Caki2 (cell line): ENCODE measurements at places on chromosomes 2 and 18.

GRCh38 chr2:162219426-162219825 lies 23.8 kb downstream of the FAP start:
- DNase-seq: no peak

DNA sequence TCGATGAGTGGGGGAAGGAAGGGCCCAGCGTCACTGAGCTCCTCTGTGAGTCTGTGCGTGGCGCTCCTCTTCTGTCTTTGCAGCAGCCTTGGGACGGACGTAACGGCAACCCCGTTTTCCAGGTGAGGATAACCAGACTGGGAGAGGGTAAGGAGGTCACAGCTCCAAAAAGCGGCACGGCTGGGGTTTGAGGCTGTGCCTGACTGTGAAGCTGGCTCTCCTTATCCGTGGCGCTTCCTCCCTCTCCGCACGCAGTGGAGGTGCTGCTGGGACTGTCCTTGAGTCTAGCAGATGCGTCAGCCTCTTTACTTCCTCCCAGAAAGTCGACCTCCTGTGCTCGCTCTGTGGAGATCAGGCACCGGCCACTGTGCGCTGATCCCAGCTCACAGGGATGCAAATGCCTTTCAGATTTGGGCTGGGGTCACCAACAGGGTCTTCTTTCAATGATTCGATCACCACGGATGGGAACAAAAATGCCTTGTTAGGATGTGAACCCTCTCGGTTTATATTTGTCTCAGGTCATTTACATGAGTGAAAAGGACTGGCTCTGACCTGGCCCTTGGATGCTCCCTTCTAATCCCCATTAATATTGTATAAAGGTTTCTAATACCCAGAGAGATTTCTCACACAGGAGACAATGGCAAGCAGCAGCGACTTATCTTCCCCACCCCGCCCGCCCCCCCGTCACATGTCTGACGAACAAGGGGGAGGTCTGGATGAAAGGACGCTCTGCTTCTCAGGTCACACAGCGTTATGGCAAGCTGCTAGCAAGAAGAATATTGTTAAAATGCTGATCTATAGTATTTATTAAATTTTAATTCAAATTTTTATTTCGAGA lies 30.1 kb upstream of the E2F6 start:
- no peak for DNase-seq

- no peak for DNase-seq
Observed at GRCh38 chr18:30806823-30807222, 235.7 kb downstream of the DSC3 start.

DNA sequence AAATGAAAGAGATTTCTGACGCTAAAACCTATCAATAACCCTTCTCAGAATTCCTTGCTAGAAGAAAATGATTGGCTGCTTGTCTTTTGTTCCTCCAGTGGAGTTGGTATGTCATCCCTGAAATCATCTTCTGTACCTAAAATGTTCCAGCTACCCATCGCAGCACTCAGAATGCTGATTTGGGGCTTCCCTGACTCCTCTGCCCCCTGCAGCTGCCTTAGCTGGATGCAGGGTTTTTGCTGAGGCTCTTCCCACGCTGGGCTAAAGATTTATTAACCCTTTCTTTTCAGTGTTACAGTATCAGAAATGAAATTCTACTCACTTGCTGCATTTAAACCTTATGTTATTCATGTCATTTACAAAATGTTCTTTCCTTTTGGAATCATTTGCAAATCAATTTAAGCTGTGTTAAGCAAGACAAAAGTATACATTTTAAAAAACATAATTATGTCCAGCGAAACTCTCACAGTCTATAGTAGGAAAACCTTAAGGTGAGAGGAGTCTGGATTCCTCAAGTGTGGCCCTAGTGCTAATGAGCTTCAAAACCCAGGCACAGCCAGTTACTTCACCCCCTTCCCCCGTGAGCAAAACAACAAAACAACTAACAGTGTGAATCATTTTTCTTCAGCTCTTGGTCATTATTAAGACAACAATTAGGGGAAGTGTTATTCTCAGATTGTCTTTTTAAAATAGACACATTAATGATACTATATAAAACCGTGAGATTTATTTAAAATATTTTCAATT lies 32.8 kb downstream of the PKP4 start:
- DNase-seq: no peak

- no peak for DNase-seq
Observed at GRCh38 chr2:151760139-151760650, 25.9 kb upstream of the NEB start.

DNA sequence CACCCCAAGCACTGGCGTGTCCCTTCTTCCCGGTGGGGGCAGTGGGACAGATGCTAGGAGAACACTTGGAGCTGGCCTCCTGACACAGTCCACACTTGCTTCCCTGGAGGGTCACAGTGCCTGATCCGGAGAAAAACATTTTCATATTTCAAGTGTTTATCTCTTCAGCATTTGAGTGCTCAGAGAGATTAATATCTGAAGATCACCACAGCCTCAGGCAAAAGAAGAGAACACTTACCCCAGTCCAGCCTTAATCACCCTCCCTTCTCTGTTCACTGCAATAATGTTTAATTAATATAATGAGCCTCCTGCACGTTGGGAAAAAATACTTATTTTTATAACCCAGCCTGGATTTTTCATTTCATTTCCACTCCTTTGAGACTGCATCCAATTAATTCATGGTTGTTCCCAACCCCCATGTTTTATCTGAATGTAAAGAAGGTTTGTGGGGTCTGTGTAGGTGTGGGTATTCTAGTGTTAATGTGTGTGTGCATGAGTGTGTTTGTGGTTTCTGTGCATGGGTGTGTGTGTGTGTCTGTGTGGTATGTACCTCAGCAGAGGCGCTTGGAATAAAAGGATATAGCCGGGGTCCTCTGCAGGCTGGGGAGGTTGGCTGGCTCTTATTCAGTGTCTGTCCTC lies 72.1 kb downstream of the NRP2 start:
- DNase-seq: peak; percentile 27

- no peak for DNase-seq
Observed at GRCh38 chr18:49645841-49646351, 84.0 kb downstream of the LIPG start.

DNA sequence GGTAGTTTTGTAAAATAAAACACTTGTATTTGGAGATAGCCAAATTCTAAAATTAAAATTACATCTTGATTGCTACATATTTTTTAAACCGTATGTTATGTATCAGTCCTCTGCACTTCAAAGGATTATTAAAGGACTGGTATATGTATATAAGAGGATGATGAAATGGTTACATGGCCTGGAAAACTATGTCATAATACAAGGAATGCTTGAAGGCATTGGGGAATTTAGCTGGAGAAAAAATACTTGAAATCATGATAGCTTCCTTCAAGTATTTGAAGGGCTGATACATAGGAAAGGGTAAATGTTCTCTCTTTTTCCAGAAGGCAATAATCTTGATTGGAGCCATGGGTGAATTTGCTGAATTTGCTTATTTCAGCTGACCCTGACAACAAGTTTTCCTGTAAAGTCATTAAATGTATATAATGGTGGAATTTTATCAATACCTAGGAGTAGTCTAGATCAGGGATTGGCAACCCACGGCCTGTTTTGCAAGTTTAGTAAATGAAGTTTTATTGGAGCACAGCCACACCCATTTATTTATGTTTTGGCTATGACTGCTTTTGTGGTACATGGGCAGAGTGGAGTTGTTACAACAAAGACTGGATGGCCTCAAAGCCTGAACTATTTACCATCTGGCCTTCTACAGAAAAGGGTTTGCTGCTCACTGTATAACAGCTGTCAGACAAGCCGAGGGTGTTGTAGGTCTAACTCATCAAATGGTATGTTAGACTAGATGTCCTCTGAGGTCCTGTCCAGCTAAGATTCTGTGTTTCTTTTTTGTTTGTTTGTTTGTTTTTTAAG lies 34.4 kb downstream of the ACYP2 start:
- no peak for DNase-seq

GRCh38 chr2:217289907-217290280 lies 430.0 kb upstream of the TNP1 start:
- DNase-seq: peak; percentile 8

- no peak for DNase-seq
Observed at GRCh38 chr2:187338679-187339121, 109.4 kb downstream of the CALCRL start.

DNA sequence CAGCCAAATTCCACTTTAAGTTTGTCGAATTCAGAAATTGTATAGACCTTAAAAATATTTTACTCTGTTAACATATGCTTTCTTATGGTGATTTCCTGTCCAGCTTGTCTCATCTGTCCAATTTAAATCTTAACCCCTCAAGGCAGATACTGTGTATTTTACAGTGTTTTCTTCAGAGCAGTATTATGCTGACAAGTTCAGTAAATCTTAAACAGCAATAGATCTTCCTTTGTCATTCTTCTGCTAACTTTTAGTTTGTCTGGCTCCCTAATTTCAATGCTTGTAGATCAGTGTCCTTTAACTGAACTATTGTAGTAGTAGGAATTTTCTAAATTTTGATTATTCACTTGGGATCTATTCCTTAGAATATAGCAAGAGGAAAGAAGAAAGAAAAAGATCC lies 52.8 kb upstream of the MEIS1 start:
- DNase-seq: no peak

DNA sequence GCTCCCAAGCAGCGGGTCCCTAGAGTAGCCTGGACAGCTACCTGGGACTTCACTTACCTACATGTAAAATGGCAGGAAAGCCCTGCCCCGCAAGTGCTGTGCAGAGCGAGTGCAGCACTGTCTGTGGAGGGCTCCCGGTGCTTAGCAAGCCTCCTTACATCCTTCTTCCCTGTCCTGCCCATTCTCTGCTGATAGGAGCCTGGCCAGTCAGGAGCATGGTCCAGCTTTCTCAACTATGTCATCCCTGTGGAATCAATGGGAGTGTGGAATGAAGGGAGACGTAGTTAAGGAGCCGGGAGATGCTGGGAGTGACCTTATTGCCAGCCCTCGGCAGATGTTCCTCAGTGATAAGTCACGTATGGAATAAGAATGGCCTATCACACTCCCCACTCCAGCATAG lies 661.9 kb upstream of the ID2 start:
- DNase-seq: no peak

- DNase-seq: no peak
Observed at GRCh38 chr2:181308766-181309515, 148.2 kb upstream of the ITGA4 start.

GRCh38 chr2:175430236-175430635 lies 248.7 kb upstream of the ATP5MC3 start:
- no peak for DNase-seq

DNA sequence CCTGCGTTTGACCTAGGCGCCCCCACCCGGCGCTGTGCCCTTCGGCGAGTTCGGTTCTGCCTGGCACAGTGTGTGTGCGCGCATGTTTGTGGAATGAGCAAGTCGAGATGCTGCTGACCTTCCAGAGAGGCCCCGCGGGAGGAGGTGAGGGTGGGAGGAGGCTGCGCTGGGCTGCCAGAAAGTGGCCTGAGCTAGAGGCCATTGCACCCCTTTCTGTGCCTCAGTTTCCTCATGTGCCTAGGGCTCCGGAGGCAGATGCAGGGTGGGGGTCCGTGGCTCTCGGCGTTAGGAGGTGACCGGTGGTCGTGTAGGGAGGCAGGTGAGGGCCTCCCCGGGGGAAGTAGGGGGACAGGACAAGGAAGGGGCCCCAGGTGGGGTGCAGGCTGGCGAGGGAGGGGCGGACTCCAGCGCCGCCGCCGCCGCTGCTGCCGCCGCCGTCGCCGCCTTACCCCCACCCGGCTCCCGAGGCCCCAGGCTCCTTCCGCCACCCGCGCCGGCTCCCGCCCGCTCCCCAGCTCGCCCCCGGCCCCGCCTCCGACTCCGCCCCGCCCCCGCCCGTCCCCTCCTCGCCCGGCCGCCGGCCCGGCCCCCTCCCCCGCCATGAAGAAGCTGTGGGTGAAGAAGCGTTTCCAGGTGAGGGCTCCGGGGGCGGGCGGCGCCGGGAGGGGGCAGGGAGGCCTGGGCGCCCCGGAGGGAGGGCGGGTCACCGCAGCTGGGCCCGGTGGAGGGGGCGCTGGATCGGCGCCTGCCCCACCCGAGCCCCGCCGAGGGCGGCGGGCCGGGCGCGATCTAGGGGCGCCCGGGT lies 7.0 kb downstream of the SPEG start:
- peak; percentile 16 for DNase-seq

GRCh38 chr2:200226451-200227426 lies 79.8 kb upstream of the SPATS2L start:
- DNase-seq: no peak

DNA sequence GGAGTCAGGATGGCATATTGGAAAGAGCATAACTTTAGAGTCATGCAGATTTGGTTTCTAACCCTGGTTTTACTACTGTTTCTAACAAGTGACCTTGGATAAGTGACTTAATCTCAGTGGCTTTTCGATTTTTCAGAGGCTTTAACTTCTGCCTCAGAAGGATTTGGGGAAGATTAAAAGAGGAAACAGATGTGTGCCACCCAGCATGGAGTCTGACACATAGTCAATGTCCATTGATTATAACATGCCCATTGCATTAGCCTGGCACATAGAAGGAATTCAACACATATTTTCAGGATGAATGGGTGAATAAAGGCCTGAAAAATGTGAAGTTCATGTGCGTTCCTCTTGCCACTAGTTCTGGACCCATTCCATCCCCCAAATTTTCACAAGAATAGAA lies 438.2 kb downstream of the EPHA4 start:
- DNase-seq: no peak

DNA sequence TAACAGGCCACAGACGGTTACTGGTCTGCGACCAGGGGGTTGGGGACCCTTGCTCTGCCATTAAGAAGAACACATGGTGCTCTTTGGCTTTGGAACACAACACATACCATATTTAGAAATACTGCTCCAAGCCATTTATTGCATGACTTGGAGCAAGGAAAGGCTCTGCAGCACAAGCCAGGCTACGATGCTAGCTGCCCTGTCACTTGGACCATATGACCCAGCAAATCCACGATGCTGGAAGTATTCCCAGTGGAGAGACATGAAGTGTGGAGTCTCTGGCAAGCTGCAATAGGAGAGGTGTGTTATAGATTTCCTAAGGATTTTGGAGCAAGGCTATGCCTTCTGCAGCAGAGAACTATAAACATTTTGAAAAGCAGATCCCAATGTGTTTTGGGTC lies 171.2 kb downstream of the HAUS1 start:
- DNase-seq: no peak

- DNase-seq: no peak
Observed at GRCh38 chr2:159044804-159045286, 76.4 kb downstream of the TANC1 start.

GRCh38 chr2:96150007-96150640 lies 4.9 kb upstream of the DUSP2 start:
- no peak for DNase-seq

GRCh38 chr18:69948919-69949537 lies 1.4 kb upstream of the CD226 start:
- DNase-seq: no peak

- DNase-seq: no peak
Observed at GRCh38 chr2:14779252-14779651, 146.7 kb downstream of the LRATD1 start.

DNA sequence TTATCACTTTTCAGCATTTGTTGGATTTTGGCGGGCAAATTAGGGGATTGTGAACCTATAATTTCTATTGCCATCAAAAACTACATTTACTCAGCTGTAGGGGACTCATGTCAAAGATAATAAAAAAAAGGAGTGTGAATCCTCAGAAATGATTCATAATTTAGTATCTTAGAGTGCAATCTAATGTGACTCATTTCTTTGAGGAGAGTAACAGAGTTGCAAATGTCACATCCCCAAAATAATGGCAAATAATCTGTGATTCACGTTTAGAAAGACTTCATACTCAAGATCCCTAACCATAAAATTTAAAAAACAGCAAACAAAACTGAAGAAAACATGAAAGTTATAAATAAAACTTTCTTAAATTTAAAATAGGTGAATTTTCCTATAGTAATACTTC lies 373.0 kb downstream of the CDH2 start:
- no peak for DNase-seq
